Esophagus mucosa (tissue), 1 donor: ENCODE measurements at places on chromosomes 16 and 17.

- peak; percentile 46 for ATAC-seq
These were observed at the start of gene MTMR4 for GRCh38 chr17:58513965-58514769. Gene MTMR4 (minus strand): TSS chr17:58514638. CDS start chr17:58514407, 231 bp downstream.

DNA sequence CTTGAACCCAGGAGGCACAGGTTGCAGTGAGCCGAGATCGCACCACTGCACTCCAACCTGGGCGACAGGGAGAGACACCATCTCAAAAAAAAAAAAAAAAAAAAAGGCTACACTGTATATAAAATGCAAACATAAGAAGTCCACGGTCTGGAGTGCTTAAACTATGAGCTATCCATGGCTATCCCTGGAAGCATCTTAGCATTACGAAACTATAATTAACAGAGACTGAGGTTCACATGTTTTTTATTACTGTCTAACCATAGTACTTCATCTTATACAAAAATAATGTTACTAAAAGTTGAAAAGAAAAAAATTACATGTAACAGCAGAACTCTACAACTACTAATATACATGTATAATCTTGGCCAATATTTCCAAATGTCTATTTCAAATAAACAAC lies 32.8 kb downstream of the HELZ start:
- no peak for ATAC-seq

- no peak for ATAC-seq
These were observed 491.0 kb downstream of the CDH13 start for GRCh38 chr16:83117810-83118209.

DNA sequence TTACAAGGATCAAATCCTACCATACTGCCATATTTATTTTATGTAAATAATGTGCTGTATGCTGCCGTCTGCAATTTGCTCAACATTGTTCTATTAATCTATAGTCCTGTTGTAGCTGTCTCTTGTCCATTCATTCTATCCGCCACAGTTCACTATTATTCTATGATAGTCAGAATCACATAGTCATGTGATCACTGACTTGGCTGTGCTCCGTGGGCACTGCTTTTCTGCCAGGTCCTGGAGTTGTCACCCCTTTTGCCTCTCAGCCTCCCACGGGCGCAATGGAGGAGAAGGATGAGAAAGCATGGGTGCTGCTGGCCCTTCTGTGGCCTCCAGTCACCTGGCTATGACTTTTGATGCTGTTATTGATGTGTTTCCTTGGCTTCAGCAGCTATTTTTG lies 37.3 kb upstream of the ANKFY1 start:
- no peak for ATAC-seq

GRCh38 chr17:78950870-78951269 lies 25.7 kb upstream of the TIMP2 start:
- ATAC-seq: no peak

DNA sequence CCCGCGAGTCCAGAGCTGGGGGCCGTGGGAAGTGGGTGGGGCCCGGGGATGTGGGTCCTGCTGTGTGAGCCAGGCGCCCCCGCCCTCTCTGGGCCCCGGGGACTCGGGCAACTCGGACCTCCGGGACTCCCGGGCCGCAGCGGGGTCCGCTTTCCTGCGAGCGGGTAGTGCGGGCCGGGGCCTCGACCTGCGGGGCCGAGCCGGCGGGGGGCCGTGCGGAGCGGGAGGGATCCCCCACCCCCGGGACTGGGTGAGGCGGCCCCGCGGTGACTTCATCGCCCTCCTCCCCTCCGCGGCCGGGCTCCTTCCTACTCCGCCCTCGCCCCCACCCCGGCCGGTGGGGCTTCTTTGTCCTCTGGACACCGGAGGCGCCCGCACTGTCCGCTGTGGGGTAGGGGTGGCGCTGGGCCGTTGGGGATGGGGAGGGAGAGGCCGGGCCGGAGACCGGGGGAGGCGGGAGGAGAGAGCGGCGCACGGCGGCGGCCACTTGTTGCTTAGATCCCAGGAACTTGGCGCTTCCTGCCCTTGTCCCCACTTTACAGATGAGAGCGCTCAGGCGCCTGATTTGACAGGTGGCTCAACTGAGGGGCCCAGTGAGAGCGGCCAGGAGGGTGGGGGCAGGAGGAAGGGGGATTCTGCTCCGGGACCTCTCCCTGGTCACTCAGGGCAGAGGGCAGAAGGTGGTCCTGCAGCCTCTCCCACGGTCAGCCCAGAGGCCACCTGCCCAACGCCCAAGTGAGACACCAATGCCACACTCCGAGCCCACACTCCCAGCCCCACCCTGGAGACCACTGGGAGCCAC lies 874 bp downstream of the CMTM3 start:
- ATAC-seq: peak; percentile 41

- ATAC-seq: no peak
These were observed 5.0 kb upstream of the ARHGAP17 start for GRCh38 chr16:25020112-25020631.

GRCh38 chr17:74528491-74529199 lies 2.6 kb downstream of the CD300LB start:
- peak; percentile 47 for ATAC-seq
